ENCODE measurements at places on chromosomes 2 and 18. TPM values are rescaled to one million over a fixed set of nuclear protein-coding genes. Genes with fewer than 3 reads are reported as not detected.

Gene PROM2
- 2.8 TPM for total RNA-seq

Gene TOGARAM2
- total RNA-seq, result 0.65 TPM

Gene GPR75
- 3.1 TPM for total RNA-seq

Gene CAVIN2
- total RNA-seq, result 23.2 TPM

Gene EML6
- total RNA-seq, result 2.6 TPM

Gene L3MBTL4
- 4.2 TPM for total RNA-seq

DNA sequence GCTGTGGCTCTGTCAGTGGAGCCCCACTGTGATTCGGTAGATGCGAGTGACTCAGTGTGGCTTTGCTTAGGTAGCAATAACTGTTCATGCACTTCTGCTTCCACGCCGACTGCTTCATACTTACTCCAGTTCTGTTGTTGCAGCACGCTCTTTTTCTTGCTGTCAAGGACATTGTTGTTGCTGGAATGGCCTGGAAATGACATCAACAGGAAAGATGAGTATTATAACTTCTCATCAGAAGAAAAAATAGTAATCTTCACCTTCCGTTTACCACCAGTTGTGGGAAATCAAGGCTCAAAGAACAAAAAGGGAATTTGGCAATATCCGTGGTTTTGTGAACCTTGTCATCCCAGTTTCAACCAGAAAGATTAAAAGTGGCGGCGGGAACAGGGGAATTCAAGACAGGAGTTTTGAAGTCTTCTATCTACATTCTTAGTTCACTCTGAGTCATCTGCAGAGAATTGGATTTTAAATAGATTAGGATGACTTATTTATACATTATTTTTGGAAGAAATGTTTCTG is 8.3 kb downstream of the TM4SF20 start:
- no peak for DNase-seq

GRCh38 chr2:102140377-102140776 is 2.2 kb upstream of the IL1R1 start:
- no peak for DNase-seq

- DNase-seq, result no peak
Measured at GRCh38 chr2:120594856-120595685, 140.6 kb upstream of the GLI2 start.

DNA sequence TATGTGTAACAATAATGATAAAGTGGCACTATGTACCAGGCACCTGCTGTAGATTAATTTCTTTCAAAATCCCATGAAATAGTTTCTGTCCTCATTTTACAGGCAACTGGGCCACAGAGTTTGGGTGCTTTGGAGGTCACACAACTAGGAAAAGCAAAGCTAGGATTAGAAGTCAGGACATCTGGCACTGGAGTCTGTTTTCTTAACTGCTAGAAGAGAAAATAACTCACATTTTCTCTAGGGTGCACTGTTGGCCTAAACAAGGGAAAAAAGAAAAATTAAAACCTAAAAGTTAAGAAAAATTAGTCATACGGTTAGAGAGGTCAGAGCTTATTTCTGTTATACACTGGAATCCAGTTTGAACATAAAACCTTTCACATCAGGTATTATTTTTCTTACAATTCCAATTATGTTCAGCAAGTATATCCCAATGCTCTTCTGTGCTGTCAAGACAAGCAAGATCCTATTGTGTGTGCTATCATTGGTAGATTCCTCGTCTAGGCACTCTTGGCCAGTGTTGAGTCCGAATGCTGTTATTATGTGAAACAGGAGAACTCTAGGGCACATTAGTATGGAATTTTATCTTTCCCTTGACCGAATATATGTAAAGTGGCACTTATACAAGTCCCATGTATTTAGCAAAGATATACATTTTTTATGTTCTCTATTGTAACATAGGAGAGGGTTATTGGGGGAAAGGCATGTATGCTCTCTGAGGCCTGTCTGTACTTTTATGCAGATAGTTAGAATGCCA is 1.5 kb upstream of the OSGEPL1 start:
- DNase-seq, result no peak

- DNase-seq, result no peak
Measured at GRCh38 chr2:33344230-33344629, 132.2 kb upstream of the RASGRP3 start.

DNA sequence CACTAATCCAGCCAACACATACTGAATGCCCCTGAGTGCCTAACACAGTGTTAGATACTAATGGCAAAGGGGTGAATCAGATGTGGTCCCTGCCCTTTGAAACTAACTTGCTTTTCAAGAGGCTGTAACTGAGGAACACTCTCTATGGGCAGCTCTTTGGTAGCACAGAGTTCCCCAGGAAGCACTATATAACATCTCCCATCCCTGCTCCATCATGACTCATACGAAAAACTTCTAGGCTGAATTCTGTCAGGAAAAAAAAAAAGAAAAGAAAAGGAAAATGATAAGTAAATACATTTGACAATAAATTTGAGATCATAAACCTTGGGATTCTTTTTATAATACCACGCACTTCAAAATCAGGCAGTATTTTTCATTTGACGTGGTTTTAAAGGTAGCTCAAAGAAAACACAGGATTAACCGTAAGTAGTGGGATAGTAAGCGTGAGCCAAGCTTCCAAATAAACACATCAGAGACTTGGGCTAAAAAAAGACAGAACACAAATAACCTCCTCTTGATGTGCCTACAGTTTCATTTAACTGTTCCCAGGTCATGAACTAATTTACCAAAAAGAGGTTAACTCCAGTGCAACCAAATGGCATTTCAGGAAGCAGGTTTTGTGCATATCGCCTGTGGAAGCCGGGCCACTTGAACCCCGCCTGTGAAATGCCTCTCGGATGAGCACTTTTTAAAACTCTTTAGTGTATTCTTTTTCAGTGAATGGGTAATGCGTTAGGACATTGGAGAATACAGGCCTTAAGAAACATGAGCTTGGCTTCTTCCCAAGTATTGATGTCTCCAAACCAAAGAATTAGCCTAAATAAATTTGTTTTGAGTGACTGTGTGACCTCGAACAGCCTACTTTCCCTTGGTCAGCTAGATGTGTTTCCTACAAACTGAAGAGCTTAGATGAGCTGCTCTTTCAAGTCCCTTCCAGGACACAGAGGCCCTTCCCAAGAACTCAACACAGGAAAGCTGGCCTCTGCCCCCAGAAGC is 42.0 kb downstream of the RDH14 start:
- no peak for DNase-seq

DNA sequence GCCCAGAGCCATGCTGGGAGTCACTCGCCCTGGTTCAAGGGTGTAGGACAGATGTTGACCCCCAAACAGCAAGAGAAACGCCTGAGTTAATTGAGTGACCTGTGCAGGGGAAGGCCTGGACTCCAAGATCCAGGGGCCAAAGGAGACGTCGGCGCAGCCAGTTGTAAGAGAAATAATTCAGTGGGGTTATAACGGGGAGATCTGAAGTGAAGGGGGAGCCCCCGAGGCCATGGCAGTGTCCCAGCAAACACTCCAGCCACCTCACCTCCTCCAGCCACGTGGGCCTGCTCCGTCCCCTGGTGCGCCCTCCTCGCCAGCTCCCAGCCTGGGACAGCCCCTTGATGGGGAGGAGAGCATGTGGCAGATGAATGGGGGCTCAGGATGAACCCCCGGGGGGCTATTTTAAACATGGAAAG is 130.7 kb upstream of the GPC1 start:
- no peak for DNase-seq

GRCh38 chr18:23964282-23965238 is 50.0 kb upstream of the TTC39C start:
- no peak for DNase-seq

DNA sequence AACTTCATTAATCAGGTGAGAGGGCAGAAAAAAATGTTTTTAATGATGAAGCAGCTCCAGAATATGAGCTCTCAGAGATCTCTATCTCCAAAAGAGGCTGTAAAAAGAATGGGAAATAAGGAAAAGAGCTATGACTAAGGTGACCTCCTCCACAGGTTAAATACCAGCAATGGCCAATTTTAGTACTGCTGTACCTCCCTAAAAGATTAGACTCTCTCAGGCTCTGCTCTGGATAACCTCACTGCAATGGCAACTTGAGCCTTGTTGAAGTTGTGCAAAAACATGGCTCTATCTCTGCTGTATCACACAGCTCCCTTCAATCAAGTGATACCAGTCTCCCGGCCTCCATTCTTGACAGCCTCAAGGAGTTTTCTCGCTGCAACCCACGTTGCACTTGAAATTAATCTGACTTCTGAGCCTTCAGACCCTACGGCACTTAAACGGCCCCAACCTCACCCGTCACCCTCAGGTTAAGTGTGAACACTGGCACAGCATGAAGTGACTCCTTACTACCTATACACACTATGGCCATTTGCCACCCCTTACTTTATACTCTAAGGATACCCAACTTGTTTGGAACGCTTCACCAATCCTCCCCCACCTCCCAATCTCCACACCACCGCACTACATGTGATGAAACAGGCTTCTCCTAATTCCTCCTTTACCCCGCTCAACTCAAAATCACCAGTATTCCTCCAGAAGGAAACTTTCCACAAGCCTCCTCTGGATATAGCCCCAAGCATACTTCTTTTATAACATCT is 36.3 kb downstream of the SMAD2 start:
- no peak for DNase-seq

DNA sequence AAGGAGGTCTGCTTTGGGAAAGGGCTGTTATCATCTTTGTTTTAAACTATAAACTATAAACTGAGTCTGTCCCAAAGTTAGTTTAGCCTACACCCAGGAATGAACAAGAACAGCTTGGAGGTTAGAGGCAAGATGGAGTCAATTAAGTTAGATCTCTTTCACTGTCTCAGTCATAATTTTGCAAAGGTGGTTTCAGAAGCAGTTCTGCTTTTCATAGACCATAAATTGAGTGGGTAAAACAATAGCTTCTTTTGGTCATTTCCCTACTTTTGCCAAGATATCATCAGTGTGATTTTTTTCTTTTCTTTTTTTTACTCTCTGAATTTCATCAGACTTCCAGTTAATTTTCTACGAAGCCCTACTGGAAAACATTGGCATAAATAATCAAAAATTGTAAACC is 117.0 kb downstream of the AP1S3 start:
- DNase-seq, result no peak

GRCh38 chr2:74464406-74464805 is 776 bp downstream of the MOGS start:
- peak; percentile 46 for DNase-seq

GRCh38 chr18:75134611-75134975 is 74.3 kb downstream of the PTGR3 start:
- DNase-seq, result no peak

DNA sequence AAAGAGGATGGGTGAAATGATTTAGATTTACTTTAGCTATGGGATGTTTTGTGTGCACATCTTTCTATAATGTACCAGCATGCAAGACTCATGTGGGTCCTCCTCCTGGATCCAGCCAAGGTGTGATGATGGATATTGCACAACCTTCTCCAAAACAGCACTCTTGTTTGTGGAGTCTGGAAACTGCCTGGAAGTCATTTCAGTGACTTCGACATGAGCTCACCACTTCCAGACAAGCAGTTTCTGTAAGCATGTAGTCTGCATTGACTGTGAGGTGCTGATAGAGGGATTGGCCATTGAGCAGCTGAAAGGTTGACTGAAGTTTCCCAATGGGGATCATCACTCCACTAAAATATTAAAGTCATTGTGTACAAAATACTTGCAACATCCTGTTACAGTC is 154.0 kb downstream of the TRIB2 start:
- no peak for DNase-seq

GRCh38 chr2:149537092-149537726 is 50.4 kb downstream of the MMADHC start:
- DNase-seq, result no peak

DNA sequence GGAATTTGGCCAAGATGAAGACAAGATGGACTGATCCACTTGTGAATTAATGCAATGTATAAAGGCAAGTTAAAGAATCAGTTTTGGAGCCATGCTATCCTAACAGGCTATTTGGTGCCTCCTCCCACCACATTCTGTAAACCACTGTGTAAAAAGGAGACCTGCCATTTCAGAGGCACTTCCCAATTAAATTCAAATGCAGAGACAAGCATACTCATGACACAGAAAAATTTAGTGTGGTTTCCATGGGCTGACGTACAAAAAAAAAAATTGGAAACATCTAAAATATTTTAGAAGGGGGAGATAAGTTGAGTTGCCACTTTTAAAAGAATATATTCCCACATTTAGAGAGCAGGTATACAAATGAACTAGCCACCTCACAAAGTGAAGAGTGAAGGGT is 112.1 kb downstream of the TCF4 start:
- DNase-seq, result no peak

DNA sequence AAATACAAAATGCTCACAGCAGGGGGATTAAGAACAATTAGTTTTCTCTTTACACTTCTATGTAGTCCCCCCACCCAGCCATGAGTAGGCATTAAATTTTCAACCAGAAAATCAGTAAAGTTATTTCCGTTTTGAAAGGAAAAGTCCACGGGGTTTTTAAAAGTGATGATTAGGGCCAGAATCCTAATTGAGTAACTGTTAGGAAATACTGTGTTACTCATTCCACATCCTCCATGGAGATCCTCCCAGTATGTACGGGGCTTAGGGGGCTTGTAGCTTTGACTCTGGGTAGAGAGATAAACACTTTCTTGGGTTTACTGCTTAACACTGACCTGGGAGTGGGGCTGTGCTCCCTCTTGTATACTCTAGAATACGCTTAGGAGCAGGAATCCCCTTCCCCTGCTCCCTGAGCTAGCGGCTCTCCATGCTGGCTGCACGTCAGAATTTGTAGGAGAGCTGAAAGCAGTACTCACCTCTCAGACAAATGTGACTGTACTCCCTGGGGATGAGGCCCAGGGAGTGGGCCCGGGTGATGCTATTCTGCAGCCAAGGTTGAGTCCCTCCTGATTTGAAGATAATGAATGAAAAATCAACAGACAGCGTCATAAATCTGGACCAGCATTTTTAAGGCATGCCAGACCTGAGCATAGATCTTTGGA is 100.5 kb downstream of the SLC4A3 start:
- DNase-seq, result no peak

DNA sequence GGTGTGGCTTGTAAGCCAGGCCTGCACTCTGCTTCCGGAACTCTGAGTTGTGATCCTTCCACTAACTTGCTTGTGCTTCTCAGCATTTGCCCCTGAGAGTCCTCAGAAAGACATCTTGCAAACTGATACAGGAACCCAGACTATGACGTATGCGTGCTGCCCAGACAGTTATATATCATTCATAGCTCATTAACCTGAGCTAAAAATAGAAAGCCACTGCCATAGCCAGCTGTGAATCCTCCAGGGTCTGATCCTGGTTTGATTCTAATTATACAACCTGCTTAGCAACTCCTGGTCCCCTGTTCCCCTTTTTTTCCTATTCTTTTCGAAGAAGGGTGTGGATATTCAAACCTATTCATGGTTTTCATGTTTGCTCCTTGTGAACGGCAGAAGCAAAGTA is 63.7 kb downstream of the MARCHF4 start:
- DNase-seq, result no peak

Data from aorta (tissue), 5 donors.